Activated T-cell treated with anti-CD3 and anti-CD28 coated beads, Interleukin-2, amount 50 U/mL, for 4 hours (primary cell): ENCODE measurements at places on chromosomes 2 and 18.

GRCh38 chr2:113238871-113239839, 39.6 kb downstream of the PAX8 start:
- no peak for DNase-seq

DNA sequence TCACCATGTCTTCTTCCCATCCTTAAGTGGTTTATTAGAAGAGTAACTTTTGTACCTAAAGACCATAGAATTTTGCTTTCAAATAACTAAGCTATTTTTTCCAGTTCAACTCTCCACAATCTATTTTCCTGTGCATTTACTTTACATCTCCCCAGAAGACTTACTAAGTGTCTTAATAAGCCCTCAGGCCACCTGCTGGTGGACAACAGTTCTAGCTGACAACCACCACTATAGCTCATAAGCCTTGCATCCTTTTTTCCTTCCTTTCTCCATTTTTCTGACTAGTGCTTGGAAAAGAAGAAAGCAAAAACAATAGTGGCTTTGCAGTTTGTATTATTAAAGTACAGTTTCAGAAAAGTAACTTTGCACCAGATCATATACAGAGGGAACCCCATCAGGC, 149.5 kb upstream of the TMEM200C start:
- no peak for DNase-seq

DNA sequence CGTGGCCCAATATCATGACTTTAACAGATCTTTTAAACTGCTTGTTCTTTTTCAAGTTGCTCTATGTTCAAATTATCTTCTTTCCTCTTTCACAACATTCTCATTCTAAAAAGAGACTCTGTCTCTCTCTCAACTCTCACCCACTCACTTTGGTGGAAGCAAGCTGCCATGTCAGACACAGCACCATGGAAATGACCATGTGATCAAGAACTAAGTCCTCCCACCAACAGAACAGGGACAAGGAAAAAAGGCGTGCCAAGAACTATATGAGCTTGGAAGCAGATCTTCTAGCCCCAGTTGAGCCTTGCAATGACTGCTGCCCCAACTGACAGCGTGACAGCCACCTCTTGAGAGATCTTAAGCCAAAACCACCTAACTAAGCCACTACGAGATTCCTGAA, 23.9 kb downstream of the BAZ2B start:
- DNase-seq: no peak

DNA sequence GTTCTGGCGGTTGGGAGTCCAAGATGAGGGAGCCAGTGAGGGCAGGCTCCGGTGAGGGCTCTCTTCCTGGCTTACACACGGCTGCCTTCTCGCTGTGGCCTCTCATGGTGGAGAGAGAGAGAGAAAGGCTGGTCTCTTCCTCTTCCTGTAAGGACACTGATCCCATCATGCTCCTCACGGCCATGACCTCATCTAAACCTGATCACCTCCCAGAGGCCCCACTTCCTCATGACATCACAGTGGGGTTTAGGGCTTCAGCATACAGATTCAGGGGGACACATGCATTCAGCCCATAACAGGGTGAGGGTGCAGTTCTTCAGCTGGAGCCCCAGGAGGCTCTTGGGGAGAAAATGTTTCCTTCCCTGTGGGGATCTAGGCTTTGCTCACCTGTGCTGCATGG, 29.2 kb downstream of the AGAP1 start:
- DNase-seq: no peak

- no peak for DNase-seq
Observed at GRCh38 chr2:123999681-124000080, 25.4 kb upstream of the CNTNAP5 start.

GRCh38 chr2:16626497-16626896, 39.1 kb downstream of the CYRIA start:
- no peak for DNase-seq

- DNase-seq: no peak
Observed at GRCh38 chr2:134982603-134983002, 64.0 kb downstream of the CCNT2 start.

- DNase-seq: no peak
Observed at GRCh38 chr2:113795405-113795920, 39.0 kb upstream of the SLC35F5 start.

- DNase-seq: no peak
Observed at GRCh38 chr2:36468463-36469105, 113.0 kb downstream of the CRIM1 start.

GRCh38 chr2:33476793-33477190, 343 bp downstream of the RASGRP3 start:
- no peak for DNase-seq

GRCh38 chr2:238425505-238425978, 1.2 kb upstream of the ASB1 start:
- no peak for DNase-seq
